ENCODE measurements at places on chromosomes 4 and X.

- DNase-seq = no peak
Measured at GRCh38 chr4:148737061-148737770, 295.0 kb upstream of the NR3C2 start.

DNA sequence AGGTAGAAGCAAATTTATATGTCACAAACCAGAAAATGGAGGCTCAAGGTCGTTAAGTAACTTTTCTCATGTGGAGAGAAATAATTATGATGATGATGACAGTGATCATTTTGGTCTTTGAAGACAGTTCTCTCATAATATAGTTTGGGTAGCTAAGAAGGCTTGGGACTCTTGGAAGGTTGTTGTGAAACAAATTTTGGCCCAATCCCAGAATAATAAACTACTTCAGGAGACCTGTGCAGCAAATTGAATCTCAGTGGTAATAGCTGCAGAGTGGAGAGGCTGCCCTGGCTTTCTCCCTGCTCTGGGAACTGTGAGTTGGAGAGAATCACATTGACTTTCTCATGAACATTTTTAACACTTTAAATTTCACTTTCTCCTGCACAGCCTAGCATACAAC, 217.2 kb upstream of the BOD1L1 start:
- DNase-seq = no peak

DNA sequence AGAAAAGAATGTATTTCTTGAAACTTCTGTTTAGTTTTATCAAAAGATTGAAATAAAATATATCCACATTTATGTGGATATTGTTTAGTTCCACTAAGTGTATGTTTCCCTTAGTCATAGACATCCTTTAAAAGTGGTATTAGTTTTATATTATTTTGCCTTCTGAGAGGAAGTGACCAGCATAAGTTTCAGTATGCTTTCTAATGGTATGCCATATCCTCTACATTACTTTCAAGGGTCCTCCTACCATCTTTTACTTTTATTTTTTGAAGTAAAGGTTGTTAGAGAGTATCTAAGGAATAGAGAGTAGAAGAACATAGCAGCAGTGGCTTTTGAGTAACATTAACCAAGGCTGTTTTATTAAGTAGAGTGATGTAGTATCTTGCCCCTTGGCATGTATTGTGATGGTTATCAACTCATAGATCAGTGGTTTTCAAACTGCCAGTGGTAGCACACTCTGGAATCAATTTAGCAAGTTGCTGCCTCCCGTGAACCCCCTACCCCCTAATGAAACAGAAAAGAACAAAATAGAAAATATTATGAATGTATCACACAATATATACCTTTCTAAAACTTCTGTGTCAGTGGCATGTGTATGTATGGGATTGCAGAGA, 44.8 kb downstream of the RBPJ start:
- DNase-seq = peak; percentile 27

DNA sequence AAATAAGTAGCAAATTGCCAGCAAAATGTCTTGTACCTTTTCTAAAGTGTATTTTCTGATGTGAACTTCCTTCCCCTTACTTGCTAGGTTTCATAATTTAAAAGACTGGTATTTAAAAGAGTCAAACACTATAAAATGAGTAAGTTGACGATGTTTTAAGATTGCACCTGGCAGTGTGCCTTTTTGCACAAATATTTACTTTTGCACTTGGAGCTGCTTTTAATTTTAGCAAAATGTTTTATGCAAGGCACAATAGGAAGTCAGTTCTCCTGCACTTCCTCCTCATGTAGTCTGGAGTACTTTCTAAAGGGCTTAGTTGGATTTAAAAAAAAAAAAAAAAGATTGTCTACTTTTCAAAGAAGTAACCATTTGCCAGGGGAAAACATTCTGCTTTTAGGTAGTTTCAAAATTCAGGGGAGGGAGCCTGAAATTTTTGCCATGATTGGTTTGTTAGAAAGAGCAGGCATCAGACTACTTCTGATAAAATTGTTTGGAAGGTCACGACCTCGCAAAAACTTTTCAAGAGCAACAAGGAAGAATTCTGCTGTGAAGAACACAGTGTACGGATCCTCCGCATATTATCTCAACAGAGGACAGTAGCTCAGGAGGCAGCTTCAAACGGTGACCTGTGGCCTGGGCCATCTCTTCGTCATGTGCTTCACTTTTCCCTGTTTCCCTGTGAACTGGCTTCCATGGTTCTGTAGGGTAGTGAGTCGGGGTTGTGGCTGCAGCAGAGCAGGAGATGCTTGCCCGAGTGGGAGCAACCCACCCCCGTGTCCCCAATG, 66.1 kb downstream of the CDS1 start:
- no peak for DNase-seq

DNA sequence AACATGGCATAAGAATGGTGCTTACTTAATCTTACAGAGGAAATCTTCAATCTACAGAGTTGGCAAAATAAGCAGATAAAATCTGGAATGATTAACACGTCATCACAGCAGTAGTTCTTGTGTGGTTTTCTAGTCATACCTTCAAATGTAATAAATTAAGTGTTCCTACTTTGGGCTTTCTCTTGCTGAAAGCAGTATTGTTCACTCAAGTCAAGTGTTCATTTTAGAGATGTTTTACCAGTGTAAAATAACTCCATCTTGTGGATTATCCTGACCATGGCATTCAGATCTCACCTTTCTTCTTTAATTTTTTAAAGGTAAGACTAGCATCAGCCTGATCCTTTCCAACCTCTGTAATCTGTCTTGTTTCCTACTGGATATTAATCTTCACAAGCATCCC, 72.9 kb downstream of the ADAMTS3 start:
- no peak for DNase-seq

DNA sequence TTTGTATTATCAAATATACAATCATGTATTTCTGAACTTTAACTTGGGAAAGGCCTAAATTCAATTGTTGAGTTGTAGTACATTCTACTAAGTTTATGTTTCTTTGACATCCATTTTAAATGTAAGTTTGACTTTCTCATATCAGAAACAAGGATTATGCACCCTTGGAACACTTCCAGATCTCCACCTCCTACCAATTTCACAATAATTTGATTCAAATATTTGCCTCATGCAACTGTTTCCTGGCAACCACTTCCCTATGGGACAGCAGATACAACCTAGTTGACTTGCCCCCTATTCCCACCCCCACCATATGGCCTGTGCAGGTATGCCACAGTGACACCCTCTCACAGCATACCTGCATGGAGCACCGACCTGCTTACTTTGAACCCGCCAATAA, 506.4 kb upstream of the PABPC4L start:
- no peak for DNase-seq

- DNase-seq = no peak
Measured at GRCh38 chr4:182807346-182807745, 109.8 kb downstream of the DCTD start.

- no peak for DNase-seq
Measured at GRCh38 chr4:185127021-185127925, 15.8 kb upstream of the SLC25A4 start.

GRCh38 chrX:105191878-105192277, 28.6 kb downstream of the TEX13A start:
- DNase-seq = no peak

GRCh38 chr4:10577508-10578426, 106.8 kb downstream of the CLNK start:
- DNase-seq = no peak

DNA sequence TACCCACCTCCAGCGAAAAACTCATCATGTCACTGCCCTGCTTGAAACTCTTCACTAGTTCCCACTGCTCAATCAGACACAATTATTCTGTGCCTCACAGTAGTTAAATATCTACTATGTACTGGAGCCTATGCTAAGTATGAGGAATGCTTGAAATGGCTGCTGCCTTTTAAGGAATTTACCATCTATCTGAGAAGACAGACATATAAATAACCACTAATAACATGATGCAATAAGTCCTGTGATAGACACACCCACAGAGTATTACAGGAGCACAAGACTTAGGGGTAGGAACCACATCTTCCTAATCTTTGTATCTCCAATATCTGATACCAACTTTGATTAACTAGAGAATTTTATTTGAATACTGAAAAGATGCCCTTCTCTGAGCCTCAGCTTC, 21.1 kb downstream of the SLC25A53 start:
- no peak for DNase-seq

GRCh38 chrX:11137543-11138139, 26.5 kb downstream of the HCCS start:
- DNase-seq = peak; percentile 48

GRCh38 chr4:10760086-10760485, 75.5 kb upstream of the CLNK start:
- no peak for DNase-seq

GRCh38 chr4:64230709-64231310, 178.4 kb downstream of the TECRL start:
- no peak for DNase-seq

DNA sequence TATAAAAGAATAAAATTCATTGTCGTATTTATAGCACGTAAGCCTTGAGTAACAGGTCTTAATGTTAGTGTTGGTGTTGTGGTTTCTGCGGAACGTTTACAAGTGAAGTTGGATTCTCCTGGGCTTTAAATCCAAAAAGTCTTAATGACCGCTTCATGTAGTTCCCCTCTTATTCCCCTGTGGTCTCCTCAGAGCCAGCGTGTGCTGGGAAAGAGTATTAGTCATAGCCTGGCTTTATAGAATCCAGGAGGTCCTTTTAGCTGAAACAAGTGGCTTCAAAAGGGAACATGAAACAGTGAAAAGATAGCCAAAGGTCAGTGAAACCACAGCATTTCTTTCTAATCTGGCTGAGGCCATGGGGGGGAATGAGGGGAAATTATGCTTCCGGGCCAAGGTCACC, 79.1 kb downstream of the CLCN4 start:
- DNase-seq = no peak

DNA sequence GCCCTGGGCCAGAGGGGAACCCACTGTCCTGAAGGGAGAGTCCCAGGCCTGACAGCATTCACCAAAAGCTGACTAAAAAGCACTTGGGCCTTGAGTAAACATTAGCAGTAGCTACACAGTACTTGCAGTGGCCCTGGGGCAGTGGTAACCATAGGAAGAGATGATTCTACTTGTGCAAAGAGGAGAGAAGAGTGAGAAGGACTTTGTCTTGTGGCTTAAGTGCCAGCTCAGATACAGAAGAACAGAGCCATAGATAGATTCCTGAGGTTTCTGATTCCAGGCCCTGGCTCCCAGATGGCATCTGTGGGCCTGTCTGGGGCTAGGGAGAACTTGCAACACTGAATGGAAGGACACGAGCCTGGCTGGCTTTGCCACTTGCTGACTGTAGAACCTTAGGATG, 100.5 kb downstream of the PTCHD1 start:
- no peak for DNase-seq

DNA sequence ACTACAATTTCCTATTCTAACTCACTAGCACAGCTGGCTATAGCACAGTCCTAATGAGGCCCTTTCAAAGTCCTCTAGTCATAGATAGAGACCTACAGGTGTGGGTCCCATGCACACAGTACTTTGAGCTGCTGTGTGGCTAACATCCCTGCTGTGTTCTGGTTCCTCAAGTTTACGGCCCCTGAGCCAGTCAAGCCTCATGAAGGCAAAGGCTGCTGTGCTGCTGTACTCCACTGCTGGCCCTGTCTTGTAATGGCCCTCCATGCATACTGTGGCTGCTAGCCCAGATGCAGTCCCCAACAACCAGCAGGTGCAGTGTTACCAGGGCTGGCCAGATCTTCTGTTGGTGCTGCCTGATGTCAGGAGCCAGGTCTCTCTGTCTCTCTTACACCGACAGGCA, 23.4 kb upstream of the ENPEP start:
- DNase-seq = no peak

GRCh38 chrX:127030016-127030748, 210.7 kb downstream of the PRR32 start:
- no peak for DNase-seq

DNA sequence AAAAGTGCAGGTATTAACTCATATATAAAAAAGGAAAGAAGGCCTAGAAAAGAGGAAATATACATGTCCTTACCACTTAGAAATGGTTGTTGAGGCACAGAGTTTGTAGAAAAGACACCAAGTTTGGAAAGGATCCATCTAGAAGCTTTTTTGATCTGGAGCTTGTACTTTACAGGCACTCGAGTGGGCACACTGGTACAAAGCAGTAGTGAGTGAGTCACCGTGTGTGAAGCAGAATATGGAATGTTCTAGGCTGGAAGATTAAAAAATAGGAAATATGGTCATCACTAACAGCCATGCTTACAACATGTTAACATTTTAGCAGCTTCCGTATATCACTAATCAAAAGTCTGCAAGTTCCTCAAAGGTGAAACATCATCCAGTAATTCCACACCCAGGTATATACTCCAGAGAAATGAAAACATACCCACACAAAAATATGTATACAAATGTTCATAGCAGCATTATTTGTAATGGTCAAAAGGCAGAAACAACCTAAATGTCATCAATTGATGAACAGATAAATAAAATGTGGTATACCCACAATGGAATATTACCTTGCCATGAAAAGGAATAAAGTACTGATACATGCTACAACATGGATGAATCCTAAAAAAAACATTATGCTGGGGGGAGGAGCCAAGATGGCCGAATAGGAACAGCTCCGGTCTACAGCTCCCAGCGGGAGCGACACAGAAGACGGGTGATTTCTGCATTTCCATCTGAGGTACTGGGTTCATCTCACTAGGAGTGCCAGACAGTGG, 69.5 kb downstream of the FRYL start:
- DNase-seq = no peak

- DNase-seq = no peak
Measured at GRCh38 chr4:138087066-138087719, 155.0 kb downstream of the SLC7A11 start.

DNA sequence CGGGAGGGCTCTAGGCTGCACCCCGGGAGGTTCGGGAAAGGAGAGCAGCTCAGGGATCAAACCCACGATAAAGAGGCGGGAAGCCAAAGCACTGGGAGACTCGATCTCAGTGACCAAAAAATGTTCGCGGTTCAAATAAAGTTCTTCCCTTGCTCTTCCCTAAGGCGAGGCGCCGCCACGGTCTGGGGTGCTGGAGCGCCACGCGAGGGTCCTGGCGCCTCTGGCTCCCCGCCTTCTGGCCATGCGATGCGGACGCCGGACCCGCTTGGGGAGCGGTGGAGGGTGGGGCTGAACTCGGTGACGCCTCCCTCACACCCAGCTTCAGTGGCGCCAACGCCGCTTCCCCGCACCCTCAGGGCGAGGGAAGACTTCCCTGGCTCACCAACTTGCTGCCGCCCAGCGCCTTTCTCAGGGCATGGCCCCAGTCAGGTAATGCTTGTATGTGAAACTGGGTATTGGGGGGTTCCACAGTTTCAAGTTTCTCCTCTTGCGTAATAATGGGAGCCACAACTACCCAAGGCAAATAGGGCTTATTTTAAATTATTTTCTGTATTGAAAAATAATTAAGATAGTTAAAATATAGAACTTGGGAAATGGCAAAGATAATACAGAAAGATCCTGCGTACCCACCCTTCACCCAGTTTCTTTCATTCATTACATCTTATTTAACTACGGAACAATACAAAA, at the start of gene QRFPR:
QRFPR (minus strand) TSS at position 243 of the 687 bp plus-strand sequence. CDS start 371 bp downstream, outside the sequence.
- no peak for DNase-seq

- DNase-seq = no peak
Measured at GRCh38 chrX:5791721-5792120, 436.9 kb downstream of the NLGN4X start.

- no peak for DNase-seq
Measured at GRCh38 chr4:146349306-146349705, 135.0 kb downstream of the REELD1 start.
